Liver (tissue), 10 donors: ENCODE measurements at places on chromosomes 4 and X.

GRCh38 chrX:13102636-13103035 lies 58.2 kb upstream of the FAM9C start:
- no peak for DNase-seq

DNA sequence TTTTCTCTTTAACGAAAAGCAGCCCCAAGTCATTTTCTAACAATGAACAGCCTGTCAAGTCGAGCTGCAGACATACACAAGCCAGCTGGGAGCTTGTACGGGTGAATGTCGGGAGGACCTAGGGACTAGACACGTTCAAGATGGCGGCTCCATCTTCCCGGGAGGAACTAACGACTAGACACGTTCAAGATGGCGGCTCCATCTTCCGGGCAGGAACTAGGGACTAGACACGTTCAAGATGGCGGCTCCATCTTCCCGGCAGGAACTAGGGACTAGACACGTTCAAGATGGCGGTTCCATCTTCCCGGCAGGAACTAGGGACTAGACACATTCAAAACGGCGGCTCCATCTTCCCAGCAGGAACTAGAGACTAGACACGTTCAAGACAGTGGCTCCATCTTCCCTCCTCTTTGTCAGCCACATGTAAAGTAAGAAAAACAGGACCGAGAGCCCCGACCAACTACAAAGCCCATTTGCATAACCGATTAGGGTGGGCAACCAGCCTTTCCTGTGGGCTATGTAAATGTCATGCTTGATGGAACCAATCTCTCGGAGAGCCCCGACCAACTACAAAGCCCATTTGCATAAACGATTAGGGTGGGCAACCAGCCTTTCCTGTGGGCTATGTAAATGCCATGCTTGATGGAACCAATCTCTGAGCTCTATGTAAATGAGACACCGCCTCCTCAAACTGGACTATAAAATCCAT lies 175.5 kb downstream of the DHRSX start:
- DNase-seq, result no peak

DNA sequence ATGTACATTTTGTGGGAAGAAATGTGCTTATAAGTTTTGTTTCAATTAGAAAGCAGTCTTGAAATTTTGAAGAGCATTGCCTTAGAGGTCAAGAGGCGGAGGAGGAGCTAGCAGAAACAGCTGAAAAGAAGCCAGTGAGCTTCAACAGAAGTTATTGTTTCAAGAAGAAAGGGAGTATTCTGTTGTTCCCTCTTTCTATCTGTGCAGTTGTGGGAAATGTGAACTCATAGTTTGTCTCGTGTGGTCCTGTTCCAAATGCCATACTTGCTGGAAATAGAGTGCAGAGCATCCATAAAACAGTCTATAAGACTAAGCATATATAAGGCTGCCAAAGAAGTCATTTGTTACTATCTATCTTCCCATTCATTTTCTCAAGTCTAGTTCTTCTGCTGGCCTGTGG lies 1015.7 kb downstream of the DMD start:
- DNase-seq, result no peak

- no peak for DNase-seq
Measured at GRCh38 chr4:177012918-177013545, 220.3 kb upstream of the VEGFC start.

GRCh38 chrX:77779695-77780094 lies 6.3 kb downstream of the ATRX start:
- no peak for DNase-seq

- no peak for DNase-seq
Measured at GRCh38 chr4:102623622-102624021, 122.5 kb downstream of the NFKB1 start.

DNA sequence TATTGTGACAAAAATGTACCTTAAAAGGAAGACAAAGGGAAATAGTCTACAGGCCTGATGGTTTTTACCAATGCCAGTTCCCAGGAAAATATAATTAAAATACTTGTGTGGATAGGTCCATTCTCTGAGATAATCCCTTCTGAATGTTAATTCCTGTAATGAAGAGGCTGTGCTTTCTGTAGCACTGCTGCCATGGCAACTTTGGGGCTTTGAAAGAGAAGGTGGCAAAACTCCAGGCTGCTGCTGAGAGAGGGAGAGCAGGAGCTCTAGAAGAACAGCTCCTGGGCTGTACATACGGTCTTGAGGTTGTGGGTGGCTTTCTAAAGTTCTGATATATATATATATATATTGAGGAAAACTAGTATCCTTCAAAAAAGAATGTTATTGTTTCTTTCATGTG lies 125.4 kb downstream of the PDLIM5 start:
- no peak for DNase-seq

- no peak for DNase-seq
Measured at GRCh38 chr4:119752936-119753335, 124.3 kb upstream of the PDE5A start.

- no peak for DNase-seq
Measured at GRCh38 chr4:123786163-123786915, 389.7 kb downstream of the SPRY1 start.

DNA sequence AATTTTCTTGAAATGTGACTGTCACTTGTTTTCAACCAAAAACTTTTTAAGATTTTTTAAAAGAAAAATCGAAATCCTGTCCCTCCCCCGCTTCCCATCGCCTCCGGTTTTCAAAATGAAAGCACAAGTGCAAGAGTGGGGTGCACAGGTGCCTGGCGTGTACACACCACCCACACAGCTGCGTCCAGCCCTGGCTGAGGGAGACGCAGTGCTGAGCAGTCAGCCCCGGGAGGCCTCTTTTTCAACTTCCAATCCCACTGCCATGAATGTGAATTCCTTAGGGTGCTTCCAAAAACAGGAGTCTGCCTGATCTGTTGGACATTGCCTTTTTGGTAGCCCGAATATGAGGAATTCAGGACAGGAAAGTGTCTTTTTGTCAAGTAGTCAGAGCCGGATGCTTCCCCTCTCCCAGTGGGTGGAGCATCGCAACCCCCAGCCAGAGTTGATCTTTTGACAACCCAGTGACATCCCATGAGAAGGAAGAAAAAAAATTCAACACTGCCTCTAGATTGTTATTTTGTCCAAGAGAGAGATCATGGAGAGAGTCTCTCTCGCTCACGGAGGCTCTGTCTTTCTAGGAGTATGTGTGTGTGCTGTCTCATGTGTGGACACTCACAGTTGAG lies 8.9 kb downstream of the PRRG3 start:
- DNase-seq, result no peak

DNA sequence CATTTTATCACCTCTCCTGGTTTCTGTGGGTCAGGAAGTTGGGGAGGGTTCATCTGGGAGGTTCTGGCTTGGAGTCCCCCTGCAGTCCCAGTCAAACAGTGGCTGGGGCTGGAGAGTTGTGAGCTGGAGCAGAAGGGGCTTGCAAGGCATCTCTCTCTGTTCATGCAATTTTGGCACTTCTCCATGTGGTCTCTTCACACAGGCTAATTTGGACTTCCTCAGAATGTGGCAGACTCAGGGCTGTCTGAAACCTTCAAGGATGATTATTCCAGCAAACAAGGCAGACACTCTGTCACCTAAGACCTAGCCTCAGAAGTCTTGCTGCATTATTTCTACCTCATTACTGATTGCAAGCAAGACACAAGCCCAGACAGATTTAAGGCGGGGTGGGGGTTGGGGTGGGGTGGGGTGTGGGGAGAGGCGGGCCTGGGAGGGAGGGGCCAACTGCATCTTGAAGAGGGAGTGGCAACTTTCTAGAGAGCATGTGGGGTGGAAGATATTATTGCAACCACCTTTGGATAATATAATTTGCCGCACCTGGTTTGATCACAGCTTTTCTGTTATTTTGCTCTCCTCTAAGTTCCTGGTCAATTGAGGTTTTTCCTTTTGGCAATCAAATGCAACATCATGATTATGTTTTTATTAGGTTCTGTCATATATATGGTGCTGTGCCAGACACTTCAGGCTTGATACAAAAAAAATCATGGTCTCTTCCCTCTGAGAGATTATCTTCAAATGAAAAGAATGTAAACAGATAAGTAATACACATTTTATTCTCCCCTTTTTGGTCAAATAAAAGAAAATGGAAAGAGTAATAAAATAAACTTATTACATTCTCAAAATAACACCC lies 799.5 kb downstream of the RPA4 start:
- DNase-seq, result no peak

DNA sequence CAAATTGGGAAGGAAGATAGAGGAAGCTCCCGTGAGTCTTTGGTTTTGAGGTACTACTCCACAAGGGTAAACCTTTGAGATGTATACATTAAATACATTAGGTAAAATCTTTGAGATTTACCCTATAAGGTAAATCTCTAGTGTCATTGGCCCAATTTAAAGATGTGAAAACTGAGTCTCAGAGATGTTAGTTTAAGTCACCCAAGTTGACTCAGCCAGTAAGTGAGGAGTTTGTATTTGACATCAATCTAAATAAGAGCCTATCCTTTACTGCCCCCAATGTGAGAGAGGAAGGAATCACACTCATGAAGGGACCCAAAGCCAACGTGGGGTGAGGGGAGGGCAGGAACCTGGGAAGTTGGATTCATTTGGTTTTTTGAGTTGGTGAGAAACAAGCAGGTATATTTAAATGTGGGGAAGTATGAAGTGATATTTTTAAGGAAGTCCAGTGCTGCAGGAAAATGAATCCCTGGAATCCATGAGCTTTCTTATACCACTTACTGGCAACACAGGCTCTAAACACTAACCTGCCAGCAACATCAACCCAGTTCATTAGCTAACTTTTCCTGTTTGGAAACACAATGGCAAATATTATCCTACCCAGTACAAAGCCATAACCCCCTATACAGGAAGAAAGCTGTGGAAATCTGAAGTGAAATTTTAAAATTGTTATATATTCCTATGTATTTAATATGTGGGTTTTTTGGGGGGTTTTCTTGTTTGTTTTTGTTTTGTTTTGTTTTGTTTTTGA lies 55.3 kb downstream of the PALLD start:
- DNase-seq, result no peak

DNA sequence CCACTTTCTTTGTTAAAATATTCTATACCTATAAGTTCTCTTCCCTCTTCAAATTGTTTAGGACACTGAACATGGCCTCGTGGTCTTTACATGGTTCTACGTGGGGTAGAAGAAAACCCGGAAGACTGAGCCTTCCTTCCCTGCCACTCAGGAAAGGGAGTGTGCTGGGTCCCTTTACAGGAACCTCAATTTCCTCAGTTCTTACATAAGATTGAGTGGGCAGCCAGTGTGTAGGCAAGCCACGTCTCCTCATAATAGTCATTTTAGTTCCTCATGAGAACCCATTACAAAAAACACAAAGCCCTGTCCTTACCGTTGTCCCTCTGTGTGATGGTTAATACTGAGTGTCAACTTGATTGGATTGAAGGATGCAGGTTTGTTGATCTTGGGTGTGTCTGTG lies 28.7 kb upstream of the SMIM10L2A start:
- DNase-seq, result no peak

GRCh38 chr4:137463377-137464003 lies 68.8 kb downstream of the PCDH18 start:
- DNase-seq, result no peak

DNA sequence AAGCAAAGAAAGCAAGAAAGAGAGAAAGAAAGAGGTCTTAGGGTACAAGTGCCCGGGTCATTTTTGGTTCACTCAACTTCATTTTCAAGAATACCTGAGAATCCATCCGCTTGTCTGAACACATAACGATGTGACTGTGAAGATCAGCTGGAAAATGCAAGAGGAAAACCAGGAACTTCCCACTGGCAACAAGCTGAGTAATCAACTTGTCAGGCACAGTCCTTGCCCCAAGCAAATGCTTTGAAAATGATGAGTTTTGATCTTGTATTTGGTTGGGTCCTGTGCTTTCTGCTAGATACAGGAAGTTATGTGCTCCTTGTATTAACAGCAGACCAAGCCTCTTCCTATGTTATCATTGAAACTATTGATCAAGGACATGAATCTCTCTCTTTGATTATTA lies 239.1 kb downstream of the ASMT start:
- DNase-seq, result no peak

DNA sequence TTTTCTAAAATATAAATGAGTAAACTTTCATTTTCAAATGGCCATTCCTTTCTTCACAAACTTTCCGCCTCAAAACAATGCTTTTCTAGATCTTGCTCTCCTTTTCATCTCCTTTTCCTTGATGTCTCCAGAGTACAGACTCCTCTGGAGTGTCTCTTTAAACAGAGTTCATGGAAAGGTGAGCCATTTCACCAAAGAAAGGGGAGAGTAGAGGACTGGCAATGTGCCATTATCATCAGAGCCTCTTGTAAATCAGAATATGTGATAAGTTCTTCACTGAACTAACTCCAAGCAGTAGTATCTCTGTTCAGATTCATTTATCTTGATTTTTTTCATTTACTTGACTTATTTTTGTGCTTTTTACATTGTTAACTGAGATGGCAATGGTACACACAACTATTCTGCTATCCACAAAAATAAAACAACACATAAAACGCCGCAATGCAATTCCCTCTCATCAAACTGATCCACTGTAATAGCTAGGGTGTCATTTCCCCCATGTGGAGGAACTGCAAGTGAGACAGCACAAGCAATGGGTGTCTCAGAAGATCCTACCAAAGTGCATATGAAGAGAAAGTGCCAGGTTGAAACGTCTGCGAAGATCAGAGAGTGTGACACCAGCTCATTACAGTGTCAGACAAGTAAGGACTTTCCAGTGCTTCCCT lies 125.4 kb downstream of the RASL11B start:
- no peak for DNase-seq

DNA sequence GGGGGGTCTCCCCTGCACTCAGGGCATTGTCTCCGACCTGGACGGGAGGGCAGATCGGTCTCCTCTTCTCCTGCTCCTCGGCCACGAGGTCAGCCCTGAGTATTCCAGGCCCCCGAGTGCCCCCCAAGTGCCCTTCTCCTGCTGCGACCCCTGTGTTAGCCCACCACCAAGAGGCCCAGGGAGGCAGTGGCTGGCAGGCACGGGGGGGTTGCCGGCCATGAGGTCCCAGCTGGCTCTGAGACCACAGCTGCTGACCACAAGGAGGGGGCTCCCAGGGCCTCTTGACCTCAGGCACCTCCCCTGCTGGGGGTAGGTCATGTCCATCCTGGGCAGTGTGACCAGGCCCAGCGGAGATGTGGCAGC lies 186.1 kb upstream of the PSAPL1 start:
- DNase-seq, result no peak

DNA sequence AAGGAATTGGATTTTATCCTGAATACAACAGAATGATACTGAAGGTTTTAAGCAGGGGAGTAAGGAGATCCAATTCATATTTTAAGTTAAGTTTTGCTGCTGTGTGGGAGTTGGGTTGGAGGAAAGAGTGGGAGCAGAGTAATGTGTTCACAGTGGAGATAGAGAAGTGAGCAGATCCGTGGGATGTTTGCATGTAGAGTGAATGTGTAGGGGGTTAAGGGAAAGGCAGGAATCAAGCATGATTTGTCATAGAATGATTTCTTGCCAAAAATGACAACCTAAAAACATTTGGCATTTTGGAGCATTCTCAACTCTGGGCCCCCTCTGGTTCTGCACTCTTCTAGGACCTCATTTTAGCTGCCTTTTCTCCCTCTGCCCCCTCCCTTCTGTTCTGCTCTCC lies 76.6 kb downstream of the ARHGAP10 start:
- no peak for DNase-seq

DNA sequence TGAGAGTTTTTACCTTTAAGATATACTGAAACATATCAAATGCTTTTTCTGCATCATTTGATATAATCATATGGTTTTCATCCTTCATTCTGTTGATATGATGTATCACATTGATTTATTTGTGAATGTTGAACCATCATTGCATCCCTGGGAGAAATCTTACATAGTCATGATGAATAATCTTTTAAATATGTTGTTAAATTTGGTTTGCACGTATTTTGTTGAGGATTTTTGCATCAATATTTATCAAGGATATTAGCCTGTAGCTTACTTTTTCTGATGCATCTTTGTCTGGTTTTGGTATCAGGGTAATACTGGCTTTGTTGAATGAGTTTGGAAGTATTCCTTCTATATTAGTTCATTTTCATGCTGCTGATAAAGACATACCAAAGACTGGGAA lies 541.4 kb downstream of the TLL1 start:
- DNase-seq, result no peak
